Ovary (tissue), 10 donors: ENCODE measurements at places on chromosomes 3 and 15.

DNA sequence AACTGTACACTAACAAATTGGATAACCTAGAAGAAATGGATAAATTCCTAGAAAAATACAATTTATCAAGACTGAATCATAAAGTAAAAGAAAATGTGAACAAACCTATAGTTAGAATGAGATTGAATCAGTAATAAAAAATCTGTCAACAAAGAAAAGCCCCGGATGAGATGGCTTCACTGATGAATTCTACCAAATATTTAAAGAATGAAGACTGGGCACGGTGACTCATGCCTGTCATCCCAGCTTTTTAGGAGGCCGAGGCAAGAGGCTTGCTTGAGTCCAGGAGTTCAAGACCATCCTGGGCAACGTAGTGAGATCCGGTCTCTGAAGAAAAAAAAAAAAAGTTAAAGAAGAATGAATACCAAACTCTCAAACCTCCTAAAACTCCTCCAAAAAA lies 17.7 kb upstream of the AP4E1 start:
- DNase-seq: no peak

DNA sequence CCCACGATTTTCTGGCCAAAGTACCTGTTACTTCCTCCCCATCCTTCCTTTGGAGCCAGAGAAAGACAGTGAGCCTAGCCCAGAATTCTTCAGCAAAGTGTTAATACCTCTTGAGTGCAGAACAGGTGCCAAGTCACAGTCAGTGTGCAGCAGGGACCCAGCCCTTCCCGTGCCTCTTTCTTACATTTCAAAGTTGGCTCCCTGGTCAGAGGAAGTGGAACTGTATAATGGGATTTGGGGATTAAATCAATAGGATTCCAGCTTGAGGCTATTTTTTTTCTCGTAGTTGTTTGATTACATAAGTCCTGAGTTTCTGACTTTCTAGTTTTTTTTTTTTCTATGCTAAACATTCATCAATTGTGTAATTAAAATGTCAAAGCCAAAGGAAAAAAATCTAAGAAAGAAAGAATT lies 52.6 kb upstream of the ABHD10 start:
- DNase-seq: no peak

- no peak for DNase-seq
These were observed 22.2 kb downstream of the CCDC39 start for GRCh38 chr3:180657094-180657493.

GRCh38 chr3:71129611-71130431 lies 453.7 kb downstream of the FOXP1 start:
- DNase-seq: no peak

DNA sequence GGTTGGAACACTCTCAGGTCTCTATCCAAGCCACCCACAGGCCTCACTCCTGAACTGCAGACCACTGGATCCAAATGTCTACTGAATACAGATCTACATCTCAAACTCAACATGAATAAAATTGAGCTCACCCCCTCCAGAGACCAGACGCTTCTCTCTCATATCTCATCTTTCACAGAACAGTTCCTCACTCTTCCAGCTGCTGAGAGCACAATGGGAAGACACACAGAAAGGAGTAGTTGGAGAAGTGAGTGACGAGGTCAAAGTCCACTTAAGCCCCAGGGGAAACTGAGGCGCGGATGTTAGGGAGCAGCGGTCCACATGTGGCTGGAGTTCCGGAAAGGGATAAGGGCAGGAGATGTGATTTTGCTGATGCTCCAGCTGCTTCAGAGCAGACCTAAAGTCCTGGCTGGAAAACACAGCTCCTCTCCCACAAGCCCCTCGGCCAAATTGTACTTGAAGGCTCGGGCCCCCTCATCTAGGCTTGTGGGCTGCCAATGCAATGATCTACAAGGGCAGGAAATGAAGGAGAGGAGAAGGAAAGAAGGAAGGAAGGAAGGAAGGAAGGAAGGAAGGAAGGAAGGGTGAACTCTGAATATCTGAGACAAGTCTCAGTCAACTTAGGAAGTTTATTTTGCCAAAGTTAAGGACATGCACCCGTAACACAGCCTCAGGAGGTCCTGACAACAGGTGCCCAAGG lies 211.2 kb upstream of the TLE3 start:
- no peak for DNase-seq

GRCh38 chr3:133360476-133360875 lies 39.4 kb upstream of the BFSP2 start:
- no peak for DNase-seq

DNA sequence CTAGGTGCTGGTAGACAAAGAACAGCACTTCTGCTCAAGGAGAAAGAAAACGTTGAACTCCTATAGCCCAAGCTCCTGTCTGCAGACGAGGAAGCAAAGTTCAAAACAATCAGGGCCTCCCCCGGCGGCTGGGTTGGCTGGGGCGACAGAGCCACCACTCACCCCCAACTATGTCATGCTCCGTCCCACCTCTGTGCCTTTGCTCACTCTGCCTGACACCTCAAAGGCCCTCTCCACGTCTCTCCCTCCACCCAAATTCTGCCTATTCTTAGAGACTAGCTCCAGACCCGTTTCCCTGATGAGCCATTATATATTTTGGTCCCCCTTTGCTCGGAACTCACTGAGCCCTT lies 304.3 kb downstream of the TLE3 start:
- DNase-seq: no peak

- DNase-seq: no peak
These were observed 34.4 kb downstream of the ALDH1L1 start for GRCh38 chr3:126146034-126146433.

GRCh38 chr15:91258415-91258759 lies 158.3 kb downstream of the SV2B start:
- no peak for DNase-seq

GRCh38 chr3:157816896-157817295 lies 289.3 kb downstream of the SHOX2 start:
- DNase-seq: no peak

GRCh38 chr3:77134769-77135168 lies 94.9 kb downstream of the ROBO2 start:
- no peak for DNase-seq

- DNase-seq: no peak
These were observed 37.1 kb downstream of the PHC3 start for GRCh38 chr3:170144437-170144843.

DNA sequence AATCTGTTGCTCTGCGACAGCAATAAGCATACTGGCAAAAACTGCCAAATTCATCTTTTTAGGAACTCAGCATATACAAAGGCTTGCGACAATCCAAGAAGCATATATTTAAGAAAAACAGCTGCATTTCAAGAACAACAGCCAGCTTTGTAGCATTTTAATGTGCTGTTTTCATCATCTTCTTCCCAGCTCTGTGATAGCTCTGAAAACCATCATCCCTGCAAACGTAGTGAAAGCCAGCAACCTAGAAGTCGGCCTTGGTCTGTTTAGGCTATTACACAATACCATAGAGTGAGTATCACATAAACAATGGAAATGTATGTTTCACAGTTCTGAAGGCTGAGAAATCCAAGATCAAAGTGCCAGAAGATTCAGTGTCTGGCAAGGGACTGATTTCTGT lies 187.5 kb downstream of the NAALADL2 start:
- DNase-seq: no peak

DNA sequence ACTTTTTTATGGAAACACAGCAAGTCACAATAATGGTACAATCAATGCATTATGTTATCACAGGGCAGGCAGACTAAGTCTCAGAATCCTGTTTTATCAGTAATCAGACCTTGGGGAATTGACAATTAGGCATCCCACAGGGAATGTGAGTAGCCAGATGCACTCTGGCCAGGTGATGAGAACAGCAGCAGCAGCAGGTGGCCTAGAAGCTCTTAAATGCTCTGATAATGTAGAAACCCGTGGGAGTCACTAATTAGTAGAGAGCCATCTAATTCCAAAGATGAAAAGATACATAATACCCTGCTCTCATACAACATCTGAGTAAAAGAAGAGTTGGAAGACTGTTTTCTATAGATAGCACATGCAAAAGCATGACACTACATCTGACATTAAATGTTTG lies 12.6 kb downstream of the CEP152 start:
- no peak for DNase-seq

- DNase-seq: no peak
These were observed 34.6 kb upstream of the DUSP7 start for GRCh38 chr3:52090933-52091468.

- DNase-seq: peak; percentile 66
These were observed 518.4 kb downstream of the FOXP1 start for GRCh38 chr3:71064956-71065763.

GRCh38 chr3:183272142-183272541 lies 19.1 kb downstream of the B3GNT5 start:
- DNase-seq: no peak

- DNase-seq: no peak
These were observed 297.5 kb upstream of the RASGRP1 start for GRCh38 chr15:38862099-38862498.

- DNase-seq: no peak
These were observed 11.2 kb downstream of the CEP19 start for GRCh38 chr3:196700801-196701200.

GRCh38 chr15:64763874-64764273 lies 11.5 kb downstream of the RBPMS2 start:
- no peak for DNase-seq

GRCh38 chr15:98673133-98673532 lies 24.8 kb downstream of the IGF1R start:
- no peak for DNase-seq

- DNase-seq: no peak
These were observed 2.8 kb upstream of the CCR3 start for GRCh38 chr3:46239301-46239938.
